Activated T-cell treated with anti-CD3 and anti-CD28 coated beads, Interleukin-2, amount 50 U/mL, for 72 hours (primary cell): ENCODE measurements at places on chromosomes 5 and 9. TPM values are rescaled to one million over a fixed set of nuclear protein-coding genes. Genes with fewer than 3 reads are reported as not detected.

DNA sequence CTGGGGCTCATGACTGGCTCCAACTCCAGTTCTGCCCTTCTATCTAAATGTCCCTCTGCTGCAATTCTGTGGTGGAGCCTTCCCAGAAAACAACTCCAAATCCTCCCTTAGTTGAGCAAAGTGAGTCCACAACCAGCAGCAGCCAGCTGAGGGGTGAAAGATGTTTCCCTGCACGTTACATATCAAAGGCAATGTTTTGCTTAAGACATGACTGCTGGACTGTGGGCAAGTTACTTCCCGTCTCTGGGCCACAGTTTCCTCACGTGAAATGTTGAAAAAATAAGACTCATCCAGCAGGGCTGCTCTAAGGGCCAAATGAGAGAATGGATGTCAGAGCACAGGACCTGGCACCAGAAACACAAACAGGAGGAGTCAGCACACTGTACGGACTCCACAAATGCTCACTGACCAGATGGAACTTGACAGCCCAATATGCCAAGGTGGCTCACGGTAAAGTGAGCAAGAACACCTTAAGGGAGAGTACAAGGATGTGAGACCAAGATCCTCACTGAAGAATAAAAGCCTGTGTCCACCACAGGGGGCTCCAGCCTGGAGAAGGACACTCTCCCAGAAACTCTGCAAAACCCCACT is 138.4 kb upstream of the ABCA1 start:
- DNase-seq: no peak
- no peak overlapping the region for H3K4me3 ChIP-seq
- peaks cover 33% of the 10 kb centered on the region for H3K4me1 ChIP-seq
- no peak overlapping the region for H3K27ac ChIP-seq
- peaks cover under 1% of the 10 kb centered on the region for H3K27me3 ChIP-seq
- H3K36me3 ChIP-seq: no peaks in the 10 kb centered on the region

- H3K4me3 ChIP-seq: no peak overlapping the region
- H3K4me1 ChIP-seq: peaks cover 4% of the 10 kb centered on the region
- DNase-seq: no peak
- no peaks in the 10 kb centered on the region for H3K36me3 ChIP-seq
- H3K27me3 ChIP-seq: peaks cover 1% of the 10 kb centered on the region
- H3K27ac ChIP-seq: no peak overlapping the region
Observed at GRCh38 chr9:38432922-38433510, 8.8 kb upstream of the IGFBPL1 start.

TRIO gene
- 14.0 TPM for total RNA-seq

DNA sequence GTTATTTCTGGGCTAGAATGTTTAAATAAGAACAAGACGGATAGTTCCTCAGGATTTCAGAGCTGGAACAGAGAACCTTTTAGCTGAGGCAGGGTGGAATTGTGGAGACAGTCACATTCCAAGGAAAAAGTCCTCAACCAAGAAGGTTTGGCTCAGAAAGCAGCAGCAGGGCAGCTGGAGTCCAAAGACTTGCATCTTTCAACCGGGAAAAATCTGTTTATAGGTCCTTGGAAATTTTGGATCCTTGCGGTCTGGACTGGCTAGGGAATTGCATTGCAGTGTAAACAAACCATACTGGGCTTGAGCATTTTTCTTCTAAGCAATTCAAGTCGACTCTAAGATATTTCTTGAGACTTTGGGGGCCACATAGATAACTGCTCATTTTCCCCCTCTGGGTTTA is 40.8 kb upstream of the HMHB1 start:
- no peak overlapping the region for H3K4me3 ChIP-seq
- H3K36me3 ChIP-seq: no peaks in the 10 kb centered on the region
- no peaks in the 10 kb centered on the region for H3K4me1 ChIP-seq
- peaks cover 26% of the 10 kb centered on the region for H3K27me3 ChIP-seq
- no peak overlapping the region for H3K27ac ChIP-seq
- DNase-seq: no peak

DNA sequence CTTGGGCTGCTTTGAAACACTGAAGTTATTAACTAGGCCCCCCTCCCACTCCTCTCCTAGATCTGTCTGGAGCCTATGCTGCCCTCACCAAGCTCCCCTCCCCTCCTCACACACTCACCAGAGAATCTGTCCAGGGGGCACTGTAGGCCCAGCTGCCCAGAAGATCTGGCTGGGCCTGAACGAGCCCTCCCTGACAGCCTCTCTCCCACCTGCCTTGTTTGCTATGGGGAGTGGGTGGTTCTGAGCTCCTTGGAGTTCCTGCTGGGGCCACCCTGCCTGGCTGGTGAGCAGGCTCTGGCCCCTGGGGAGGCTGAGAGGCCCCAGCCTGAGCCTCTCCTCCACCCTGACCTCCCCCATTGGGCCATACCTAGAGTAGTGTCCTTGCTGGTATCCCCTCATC is 75.1 kb downstream of the PSD2 start:
- H3K27me3 ChIP-seq: peaks cover 31% of the 10 kb centered on the region
- DNase-seq: no peak
- H3K36me3 ChIP-seq: no peaks in the 10 kb centered on the region

TRIM7 gene
- 2.4 TPM for total RNA-seq

DNA sequence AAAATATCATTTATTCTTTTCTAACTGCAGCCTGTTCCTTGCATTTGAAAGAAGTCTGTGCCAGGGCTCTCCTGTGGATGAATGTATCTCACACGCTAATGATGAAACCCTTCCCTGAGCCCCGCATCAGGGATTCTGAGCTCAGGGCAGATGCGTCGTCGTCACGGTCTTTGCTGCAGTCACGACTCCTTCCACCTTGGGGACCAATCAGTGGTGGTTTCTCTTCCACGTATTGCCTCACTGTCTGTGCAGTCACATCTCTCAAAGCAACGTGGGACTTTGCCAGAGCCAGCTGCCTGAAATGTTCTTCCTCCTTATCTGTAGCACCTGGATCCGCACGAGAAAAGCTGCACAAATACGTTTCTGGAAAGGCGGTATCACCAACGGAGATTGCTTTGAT is 13.9 kb upstream of the UBE2QL1 start:
- no peak for DNase-seq
- H3K4me3 ChIP-seq: no peak overlapping the region

IFNB1 gene
- total RNA-seq: 1.6 TPM

GRCh38 chr9:36023260-36024048 is 13.3 kb upstream of the RECK start:
- H3K4me1 ChIP-seq: no peaks in the 10 kb centered on the region
- peak; percentile 65 for DNase-seq
- no peaks in the 10 kb centered on the region for H3K36me3 ChIP-seq
- H3K4me3 ChIP-seq: no peak overlapping the region
- no peaks in the 10 kb centered on the region for H3K27me3 ChIP-seq
- no peak overlapping the region for H3K27ac ChIP-seq

LRRC26 gene
- not detected for total RNA-seq

DNA sequence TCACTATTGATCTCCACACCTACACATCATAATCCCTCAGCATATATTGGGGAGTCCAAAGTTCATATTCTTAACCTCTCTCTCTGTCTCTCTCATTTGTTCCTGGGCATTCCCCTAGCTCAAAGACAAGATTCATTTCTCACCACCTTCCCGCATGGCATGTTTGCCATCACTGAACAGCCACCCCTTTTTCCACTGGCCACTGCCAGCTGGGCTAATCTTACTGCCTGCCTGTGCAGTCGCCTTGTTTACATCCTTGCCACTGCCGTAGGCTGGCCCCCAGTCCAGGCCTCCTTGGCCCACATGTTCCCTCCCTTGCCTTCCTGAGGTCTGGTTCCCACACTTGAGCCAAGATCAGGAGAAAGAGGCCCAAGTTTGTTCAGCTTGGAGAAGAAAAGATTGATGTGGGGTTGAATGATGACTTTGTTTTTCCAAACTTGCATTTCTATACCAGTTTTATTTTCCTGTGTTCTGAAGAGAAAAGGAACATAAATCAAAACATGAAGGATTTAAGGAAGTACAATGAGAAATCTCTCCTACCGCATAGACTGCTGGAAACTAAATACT is 80.2 kb downstream of the PLAC8L1 start:
- no peak overlapping the region for H3K4me3 ChIP-seq
- no peak for DNase-seq
- peaks cover 10% of the 10 kb centered on the region for H3K27me3 ChIP-seq
- no peak overlapping the region for H3K27ac ChIP-seq
- no peaks in the 10 kb centered on the region for H3K4me1 ChIP-seq
